A549 treated with RU486 at 1 μM for 4 hours (cell line): ENCODE measurements at places on chromosomes 3 and 15. TPM values are rescaled to one million over a fixed set of nuclear protein-coding genes. Genes with fewer than 3 reads are reported as not detected.

The SOX14 gene
- not detected in 5 replicates for total RNA-seq

The UBR1 gene
- total RNA-seq = 3.0 to 4.4 TPM (median 4.1 TPM) in 5 replicates

The PLSCR5 gene
- total RNA-seq = not detected in 5 replicates

The ATP13A5 gene
- not detected in 5 replicates for total RNA-seq

The FRMD5 gene
- total RNA-seq = 3.8 to 5.1 TPM (median 4.4 TPM) in 5 replicates

The MNS1 gene
- total RNA-seq = 2.1 to 4.3 TPM (median 3.2 TPM) in 5 replicates

The SEMA6D gene
- total RNA-seq = not detected in 5 replicates

The KBTBD13 gene
- total RNA-seq = not detected in 5 replicates

The ADGRG7 gene
- not detected in 5 replicates for total RNA-seq

The SCAANT1 gene
- total RNA-seq = 1.2 TPM in 1 of 5 replicates, not detected in the others

The ITIH3 gene
- total RNA-seq = 0.12 TPM in 1 of 5 replicates, not detected in the others

The MASP1 gene
- 0.14 to 0.46 TPM in 2 of 5 replicates, not detected in the others for total RNA-seq

The MYO5C gene
- total RNA-seq = 5.0 to 6.0 TPM (median 5.5 TPM) in 5 replicates

The FOXB1 gene
- not detected in 5 replicates for total RNA-seq

The ZNF660 gene
- total RNA-seq = not detected in 5 replicates

The UPK1B gene
- 11.2 to 14.4 TPM (median 14.1 TPM) in 5 replicates for total RNA-seq

The CLDN18 gene
- not detected in 5 replicates for total RNA-seq

The POPDC2 gene
- total RNA-seq = 0.11 to 1.3 TPM (median 0.24 TPM) in 5 replicates

The KIF15 gene
- total RNA-seq = 8.0 to 12.3 TPM (median 9.3 TPM) in 5 replicates

The KBTBD8 gene
- 0.08 to 1.1 TPM (median 0.64 TPM) in 5 replicates for total RNA-seq

The AP4E1 gene
- 4.9 to 10.2 TPM (median 9.0 TPM) in 5 replicates for total RNA-seq

The CHRNB4 gene
- 0.67 to 1.5 TPM (median 0.77 TPM) in 5 replicates for total RNA-seq

The ZMYND10 gene
- 0.87 to 1.4 TPM (median 1.1 TPM) in 5 replicates for total RNA-seq

The GOLGA8S gene
- total RNA-seq = 0.09 to 0.16 TPM (median 0.14 TPM) in 5 replicates

The APOD gene
- 0.56 to 0.82 TPM (median 0.68 TPM) in 5 replicates for total RNA-seq

The CCR5 gene
- total RNA-seq = not detected in 5 replicates

The SLC22A13 gene
- 0.06 TPM in 1 of 5 replicates, not detected in the others for total RNA-seq

The CAMP gene
- not detected in 5 replicates for total RNA-seq

The ANKRD63 gene
- total RNA-seq = 0.31 to 0.80 TPM (median 0.44 TPM) in 4 of 5 replicates, not detected in the other

The AADAC gene
- 13.0 to 20.7 TPM (median 16.7 TPM) in 5 replicates for total RNA-seq

The ANKDD1A gene
- total RNA-seq = 1.0 to 1.7 TPM (median 1.4 TPM) in 5 replicates

The KCNAB1 gene
- not detected in 5 replicates for total RNA-seq

The SCAP gene
- 20.7 to 31.5 TPM (median 27.9 TPM) in 5 replicates for total RNA-seq

The HYAL2 gene
- total RNA-seq = 18.0 to 26.2 TPM (median 24.2 TPM) in 5 replicates

The UMPS gene
- 50.3 to 93.6 TPM (median 52.2 TPM) in 5 replicates for total RNA-seq

The KLF15 gene
- 0.06 to 0.19 TPM (median 0.09 TPM) in 4 of 5 replicates, not detected in the other for total RNA-seq

The GOLGA6B gene
- total RNA-seq = 0.09 TPM in 1 of 5 replicates, not detected in the others

The LDHAL6B gene
- not detected in 5 replicates for total RNA-seq

The APBA2 gene
- 16.0 to 20.6 TPM (median 18.1 TPM) in 5 replicates for total RNA-seq

The AGBL1 gene
- total RNA-seq = not detected in 5 replicates

The CFAP91 gene
- 0.15 to 0.35 TPM (median 0.31 TPM) in 5 replicates for total RNA-seq

The PRR20G gene
- total RNA-seq = 0.14 to 0.24 TPM in 2 of 5 replicates, not detected in the others

The ANKUB1 gene
- not detected in 5 replicates for total RNA-seq

The SCG3 gene
- total RNA-seq = 0.05 to 0.06 TPM in 2 of 5 replicates, not detected in the others

The PLSCR2 gene
- not detected in 5 replicates for total RNA-seq

The MUSTN1 gene
- total RNA-seq = not detected in 5 replicates
